ENCODE measurements at places on chromosomes 5 and 9.

DNA sequence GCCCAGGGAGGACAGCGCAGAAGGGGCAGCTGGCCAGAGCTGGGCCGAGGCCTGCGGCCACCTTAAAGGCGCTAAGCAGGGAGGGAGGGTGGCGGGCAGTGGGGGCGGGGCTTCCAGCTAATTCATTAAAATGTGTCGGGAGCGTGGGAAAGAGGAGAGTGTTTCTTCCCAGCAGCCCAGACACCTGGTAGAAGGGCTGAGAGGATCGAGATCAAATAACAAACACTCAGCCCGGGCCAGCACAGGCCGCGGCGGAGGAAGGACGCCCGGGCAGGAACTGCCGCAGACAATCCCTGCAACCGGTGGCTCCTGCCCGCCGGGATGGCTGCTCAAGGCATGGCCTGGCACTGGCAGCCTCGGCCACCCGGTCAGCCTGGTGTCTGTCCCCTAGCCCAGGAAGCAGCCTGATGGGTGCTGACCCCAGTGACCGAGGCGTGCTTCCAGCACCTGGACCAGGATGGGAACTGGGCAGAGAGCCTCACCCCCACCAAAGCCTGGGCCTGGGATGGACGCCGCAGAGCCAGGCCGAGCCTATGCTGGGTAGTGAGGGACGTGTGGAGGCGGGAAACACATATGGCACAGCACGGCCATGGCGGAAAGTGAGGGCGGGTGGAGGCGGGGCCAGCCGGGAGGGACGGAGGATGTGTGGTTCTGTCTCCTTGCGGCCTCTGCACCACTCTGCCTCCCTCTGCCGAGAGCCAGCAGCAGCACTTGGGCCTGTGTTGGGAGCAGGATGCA lies 3.2 kb upstream of the NRARP start:
- DNase-seq, result peak; percentile 38

DNA sequence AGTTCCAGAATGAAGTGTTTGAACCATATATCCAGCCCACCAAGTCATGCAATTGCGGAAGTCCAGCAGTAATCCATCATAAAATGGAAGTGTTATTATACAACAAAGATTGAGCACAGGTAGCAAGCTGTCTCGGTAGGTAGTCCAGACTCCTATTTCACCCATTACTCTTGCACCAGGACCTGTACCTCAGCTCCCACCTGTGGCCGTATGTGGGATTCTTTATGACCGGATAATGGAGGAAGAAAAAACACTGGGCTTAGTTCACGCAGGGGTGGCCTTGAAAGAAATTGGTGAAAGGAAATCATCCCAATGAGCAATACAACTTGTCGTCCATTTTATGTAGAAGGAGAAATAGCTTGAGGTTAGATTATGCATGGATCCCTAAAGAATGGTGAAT lies 216.3 kb downstream of the ESM1 start:
- peak; percentile 49 for DNase-seq

- DNase-seq, result no peak
These were observed 103.2 kb downstream of the NSG2 start for GRCh38 chr5:174148721-174149120.

- DNase-seq, result peak; percentile 24
These were observed 6.3 kb downstream of the TESK1 start for GRCh38 chr9:35611230-35611797.

GRCh38 chr9:136760424-136760823 lies 2.4 kb upstream of the LCN8 start:
- DNase-seq, result no peak

GRCh38 chr5:24591426-24591825 lies 53.4 kb downstream of the CDH10 start:
- DNase-seq, result no peak

- peak; percentile 17 for DNase-seq
These were observed 379 bp upstream of the TICAM2 start for GRCh38 chr5:115602591-115603125.

GRCh38 chr5:92544596-92544995 lies 1036.4 kb downstream of the NR2F1-AS1 start:
- DNase-seq, result no peak

DNA sequence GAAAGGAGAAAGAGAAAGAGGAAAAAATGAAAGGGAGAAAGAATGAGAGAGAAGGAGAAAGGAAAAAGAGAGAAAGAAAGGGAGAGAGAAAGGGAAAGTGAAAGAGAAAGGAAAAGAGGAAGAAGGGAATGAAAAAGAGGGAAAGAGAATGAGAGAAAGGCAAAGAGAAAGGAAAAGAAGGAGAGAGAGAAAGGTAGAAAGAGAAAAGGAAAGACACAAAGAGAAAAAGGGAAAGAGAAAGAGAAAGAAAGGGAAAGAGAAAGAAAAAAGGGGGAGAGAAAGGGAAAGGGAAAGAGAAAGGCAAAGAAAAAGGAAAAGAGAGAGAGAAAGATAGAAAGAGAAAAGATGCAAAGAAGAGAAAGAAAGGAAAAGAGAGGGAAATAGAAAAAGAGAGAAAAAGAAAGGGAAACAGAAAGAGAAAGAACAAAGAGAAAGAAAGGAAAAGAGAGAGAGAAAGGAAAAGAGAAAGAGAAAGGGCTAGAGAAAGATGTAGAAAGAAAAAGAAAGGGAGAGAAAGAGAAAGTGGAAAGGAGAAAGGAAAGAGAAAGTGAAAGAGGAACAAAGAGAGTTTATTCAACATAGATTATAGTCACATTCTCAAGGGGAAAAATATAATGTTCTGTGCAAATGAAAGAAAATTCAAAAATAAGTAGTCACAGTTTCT lies 165.2 kb downstream of the TMEM38B start:
- no peak for DNase-seq

DNA sequence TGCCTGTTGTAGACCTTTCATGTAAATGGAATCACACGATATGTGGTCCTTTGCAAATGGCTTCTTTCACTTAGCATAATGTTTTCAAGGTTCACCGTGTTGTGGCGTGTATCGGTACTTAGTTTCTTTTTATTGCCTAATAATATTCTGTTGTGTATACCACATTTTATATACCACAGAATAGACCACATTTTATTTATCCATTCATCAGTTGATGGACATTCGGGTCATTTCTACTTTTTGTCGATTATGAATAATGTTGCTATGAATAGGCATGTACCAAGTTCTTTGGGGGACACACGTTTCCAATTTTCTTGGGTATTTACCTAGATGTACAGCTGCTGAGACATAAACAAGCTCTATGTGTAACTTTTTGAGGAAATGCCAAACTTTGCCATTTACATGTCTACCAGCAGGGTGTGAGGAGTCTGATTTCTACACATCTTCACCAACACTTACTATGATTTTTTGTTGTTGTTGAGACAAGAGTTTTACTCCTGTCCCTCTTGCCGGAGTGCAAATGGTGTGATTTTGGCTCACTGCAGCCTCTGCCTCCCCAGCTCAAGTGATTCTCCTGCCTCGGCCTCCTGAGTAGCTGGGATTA lies 144.7 kb downstream of the RGS3 start:
- no peak for DNase-seq

DNA sequence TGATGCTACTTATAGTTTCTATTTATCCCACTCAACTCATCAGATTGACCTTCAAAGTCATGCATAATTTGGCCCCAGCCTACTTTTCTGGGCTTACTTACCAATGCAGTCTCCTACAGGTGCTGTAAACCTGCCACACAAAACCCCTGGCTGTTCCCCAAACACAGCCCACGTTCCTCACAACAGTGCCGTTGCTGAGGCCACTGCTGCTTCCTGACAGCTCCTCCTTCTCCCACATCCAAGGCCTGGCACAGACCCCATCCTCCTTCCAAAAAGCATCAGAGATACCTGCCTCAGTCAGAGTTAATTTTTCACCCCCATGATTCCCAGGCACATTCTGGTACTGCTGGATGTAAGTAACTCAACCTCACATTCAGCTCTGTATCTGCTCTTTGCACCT lies 68.1 kb upstream of the SIMC1 start:
- DNase-seq, result no peak

DNA sequence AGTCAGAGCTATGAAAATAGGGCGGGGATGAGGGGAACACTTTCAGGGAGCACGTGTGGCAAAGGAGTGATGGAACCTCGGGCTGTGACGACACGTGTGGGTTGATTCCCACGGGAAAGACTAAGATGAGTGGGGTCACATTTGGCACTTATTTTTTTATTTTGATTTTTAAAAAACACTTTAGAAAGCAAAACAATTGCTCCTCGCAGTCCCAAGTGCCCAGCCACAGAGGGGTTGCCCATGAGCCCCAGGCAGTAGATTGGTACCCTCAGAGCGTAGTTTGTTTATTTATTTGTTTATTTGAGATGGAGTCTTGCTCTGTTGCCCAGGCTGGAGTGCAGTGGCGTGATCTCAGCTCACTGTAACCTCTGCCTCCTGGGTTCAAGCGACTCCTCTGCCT lies 69.7 kb downstream of the WNK2 start:
- DNase-seq, result no peak

GRCh38 chr9:128415281-128415680 lies 5.4 kb upstream of the CERCAM start:
- no peak for DNase-seq

DNA sequence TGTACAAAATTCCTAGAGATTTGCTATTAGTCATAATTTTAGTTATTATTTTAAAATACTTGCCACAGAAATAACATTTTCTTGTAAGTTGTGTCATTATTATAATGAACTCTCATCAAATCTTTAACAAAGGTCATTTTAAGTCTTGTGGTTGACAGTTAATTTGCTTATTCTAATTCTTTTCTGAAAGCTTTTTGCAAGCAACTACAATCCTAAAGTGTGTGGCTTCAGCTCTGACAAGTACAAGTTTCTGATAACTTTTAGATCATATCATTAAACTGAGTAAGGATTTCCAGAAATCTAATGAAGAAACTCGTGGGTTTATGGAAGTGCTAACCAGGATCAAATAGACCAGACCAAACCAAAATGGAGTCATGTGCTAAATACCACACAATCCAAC lies 86.4 kb downstream of the SFXN1 start:
- DNase-seq, result no peak

DNA sequence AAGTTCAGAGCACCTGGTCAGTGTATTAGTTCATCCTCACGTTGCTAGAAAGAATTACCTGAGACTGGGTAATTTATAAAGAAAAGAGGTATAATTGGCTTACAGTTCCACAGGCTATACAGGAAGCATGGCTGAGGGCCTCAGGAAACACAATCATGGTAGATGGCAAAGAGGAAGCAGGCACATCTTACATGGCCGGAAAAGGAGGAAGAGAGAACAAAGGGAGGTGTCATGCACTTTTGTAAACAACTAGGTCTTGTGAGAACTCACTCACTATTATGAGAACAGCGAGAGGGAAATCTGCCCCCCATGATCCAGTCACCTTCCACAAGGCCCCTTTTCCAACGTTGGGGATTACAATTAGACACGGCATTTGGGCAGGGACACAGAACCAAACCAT lies 28.8 kb upstream of the CAVIN4 start:
- no peak for DNase-seq

- DNase-seq, result no peak
These were observed 14.5 kb downstream of the ADAM19 start for GRCh38 chr5:157561110-157561509.

DNA sequence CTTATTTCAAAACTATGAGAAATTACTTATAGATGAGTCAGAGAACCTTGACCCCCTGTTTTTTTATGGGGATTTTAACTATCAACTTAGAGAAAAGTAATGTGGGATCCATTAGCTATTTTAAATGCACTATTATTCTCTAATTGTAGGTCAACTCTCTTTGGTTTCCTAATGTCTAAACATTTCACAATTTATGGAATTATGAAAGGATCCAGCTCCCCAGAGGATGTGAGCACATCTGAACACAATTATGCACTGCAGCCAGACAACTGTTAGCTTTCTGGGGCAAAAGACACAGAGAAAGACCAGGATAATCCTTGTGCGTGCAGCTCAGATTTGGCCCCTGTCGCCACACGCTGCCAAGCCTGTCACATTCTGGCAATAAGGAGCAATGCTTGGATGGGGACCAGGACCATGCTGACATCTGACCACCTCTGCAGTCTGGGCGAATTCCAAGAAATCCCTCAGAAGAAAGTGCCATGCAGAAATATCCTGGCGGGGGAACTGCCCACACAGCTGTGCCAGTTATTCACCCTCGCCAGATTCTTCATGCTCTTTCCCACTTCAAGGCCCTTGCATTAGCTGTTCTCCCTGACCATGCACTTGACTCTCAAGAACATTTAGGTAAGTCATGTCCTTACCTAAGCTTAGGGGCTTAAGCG lies 22.2 kb upstream of the CMBL start:
- no peak for DNase-seq

- DNase-seq, result no peak
These were observed 41.5 kb downstream of the PLPP7 start for GRCh38 chr9:131330814-131331600.

DNA sequence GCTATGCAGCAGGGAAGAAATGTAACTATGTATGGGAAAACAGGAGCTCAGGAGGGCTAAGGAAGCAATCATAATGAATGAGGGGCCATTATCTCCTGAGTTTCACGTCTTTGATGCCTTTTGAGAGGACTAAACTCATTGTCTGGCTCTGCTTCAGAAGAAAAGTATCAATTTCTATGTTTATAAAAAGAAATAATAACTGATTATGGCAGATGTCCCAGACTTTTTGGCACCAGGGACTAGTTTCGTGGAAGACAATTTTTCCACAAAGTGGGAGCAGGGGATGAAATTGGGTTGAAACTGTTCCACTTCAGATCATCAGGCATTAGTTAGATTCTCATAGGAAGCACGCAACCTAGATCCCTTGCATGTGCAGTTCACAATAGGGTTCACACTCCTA lies 8.7 kb upstream of the IL7R start:
- DNase-seq, result no peak

DNA sequence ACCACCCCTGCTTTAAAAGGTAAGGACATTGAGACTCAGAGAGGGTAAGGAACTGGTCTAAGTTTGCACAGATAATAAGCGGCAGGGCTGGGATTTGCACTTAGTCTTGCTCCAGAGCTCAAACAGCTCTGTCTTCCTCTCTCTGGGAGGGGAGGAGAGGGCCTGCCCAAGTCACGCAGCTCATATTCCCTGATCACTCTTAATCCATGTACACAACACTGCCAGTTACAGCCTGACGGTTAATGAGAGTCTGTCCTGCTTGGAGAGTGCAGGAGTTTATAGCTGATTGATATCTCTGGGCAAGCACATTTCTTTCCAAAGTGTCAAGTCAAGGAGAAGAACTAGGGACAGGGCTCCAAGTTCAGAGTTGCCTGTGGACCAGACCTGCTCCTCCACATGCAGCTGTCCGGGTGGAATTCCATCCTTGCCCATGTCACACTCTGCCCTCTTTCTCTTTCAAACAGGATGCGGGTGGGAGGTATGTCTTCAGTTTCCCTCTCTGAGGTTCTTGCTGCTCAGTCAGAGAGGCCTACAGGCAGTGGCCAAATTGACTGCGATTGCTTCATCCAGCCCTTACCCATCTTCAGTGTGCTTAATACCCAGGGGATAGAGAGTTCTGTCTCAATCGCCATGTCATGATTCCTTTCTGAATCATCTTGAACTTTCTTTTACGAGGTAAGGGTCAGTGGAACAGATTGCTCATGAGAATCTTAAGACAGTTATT lies 54.5 kb downstream of the GALNT12 start:
- DNase-seq, result no peak

GRCh38 chr9:111107141-111107540 lies 68.9 kb upstream of the LPAR1 start:
- DNase-seq, result no peak

Data from HT-29 (cell line).